Activated CD4-positive, alpha-beta memory T cell treated with anti-CD3 and anti-CD28 coated beads for 36 hours (primary cell): ENCODE measurements at places on chromosomes 1 and 21. TPM values are rescaled to one million over a fixed set of nuclear protein-coding genes. Genes with fewer than 3 reads are reported as not detected.

GRCh38 chr1:149917571-149918144, at the start of gene SV2A:
Gene SV2A (minus strand): TSS chr1:149917844. CDS start chr1:149913840, 4,004 bp downstream.
- H3K27me3 ChIP-seq = no peaks in the 10 kb centered on the region
- H3K4me1 ChIP-seq = peaks cover 29% of the 10 kb centered on the region
- peak within 1 kb of the TSS; percentile 79 for H3K4me3 ChIP-seq
- no peak within 1 kb of the TSS for H3K27ac ChIP-seq
- H3K36me3 ChIP-seq = peaks cover 13% of the 10 kb centered on the region

DNA sequence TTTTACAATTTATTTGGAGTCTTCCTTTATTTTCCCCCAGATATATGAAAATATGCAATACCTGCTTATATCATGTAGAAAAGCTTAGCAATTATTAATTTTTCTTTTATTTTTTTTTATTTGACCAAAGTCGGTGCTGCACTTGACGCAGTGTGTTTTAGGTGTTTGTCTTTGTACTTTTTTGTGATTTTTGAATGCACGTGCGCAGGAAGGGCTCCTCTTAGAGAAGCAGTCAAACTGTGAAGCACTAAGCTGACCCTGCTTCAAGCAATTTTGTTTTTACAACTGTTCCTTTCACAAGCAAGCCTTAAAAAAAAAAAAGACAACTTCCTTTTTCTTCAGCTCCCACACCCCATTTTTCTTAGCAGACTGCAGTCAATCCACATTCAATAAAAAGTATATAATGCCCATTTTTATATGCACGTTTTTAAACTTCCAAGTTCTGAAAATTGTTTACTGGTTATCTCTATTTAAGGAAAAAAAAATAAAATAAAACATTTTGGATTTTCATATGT, 267.4 kb downstream of the TM2D1 start:
- no peaks in the 10 kb centered on the region for H3K36me3 ChIP-seq
- H3K4me3 ChIP-seq = no peak overlapping the region

GRCh38 chr1:216843409-216843808, 120.2 kb upstream of the ESRRG start:
- no peaks in the 10 kb centered on the region for H3K4me1 ChIP-seq
- H3K36me3 ChIP-seq = no peaks in the 10 kb centered on the region
- DNase-seq = no peak
- no peak overlapping the region for H3K27ac ChIP-seq
- no peaks in the 10 kb centered on the region for H3K27me3 ChIP-seq
- H3K4me3 ChIP-seq = no peak overlapping the region

- H3K27me3 ChIP-seq = no peaks in the 10 kb centered on the region
- DNase-seq = no peak
- no peak overlapping the region for H3K27ac ChIP-seq
- no peaks in the 10 kb centered on the region for H3K36me3 ChIP-seq
These were observed 13.0 kb upstream of the SLC35A3 start for GRCh38 chr1:99956755-99957154.

GRCh38 chr1:72283022-72283306, 625 bp upstream of the NEGR1 start:
- H3K27me3 ChIP-seq = peaks cover 15% of the 10 kb centered on the region
- no peak overlapping the region for H3K4me3 ChIP-seq
- DNase-seq = no peak
- H3K36me3 ChIP-seq = no peaks in the 10 kb centered on the region
- no peak overlapping the region for H3K27ac ChIP-seq

The SPRR2E gene
- total RNA-seq = not detected
